ENCODE measurements at places on chromosomes 2 and 18.

- DNase-seq, result peak; percentile 41
Measured at GRCh38 chr18:6056171-6056910, 161.0 kb upstream of the TMEM200C start.

- DNase-seq, result no peak
Measured at GRCh38 chr2:86760371-86760770, 30.3 kb downstream of the CD8A start.

DNA sequence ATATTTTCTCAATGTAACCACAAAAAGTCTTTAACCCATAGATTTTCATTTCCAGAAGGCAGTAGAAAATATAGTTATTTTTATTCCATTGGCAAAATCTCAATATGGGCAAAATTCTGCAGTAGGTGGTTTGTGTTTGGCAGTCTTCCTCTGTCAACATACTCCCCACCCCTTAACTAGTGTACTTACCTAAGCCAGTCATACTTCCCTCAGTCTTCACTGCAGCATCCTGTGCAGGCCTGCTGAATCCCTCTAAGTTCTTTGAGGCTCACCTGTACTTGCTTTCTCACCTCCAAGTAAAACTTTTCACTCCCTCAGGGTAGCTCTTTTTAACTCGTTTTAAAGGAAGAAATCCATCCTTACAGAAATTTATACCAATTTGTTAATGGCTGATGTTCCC lies 6.8 kb downstream of the CARF start:
- DNase-seq, result no peak

DNA sequence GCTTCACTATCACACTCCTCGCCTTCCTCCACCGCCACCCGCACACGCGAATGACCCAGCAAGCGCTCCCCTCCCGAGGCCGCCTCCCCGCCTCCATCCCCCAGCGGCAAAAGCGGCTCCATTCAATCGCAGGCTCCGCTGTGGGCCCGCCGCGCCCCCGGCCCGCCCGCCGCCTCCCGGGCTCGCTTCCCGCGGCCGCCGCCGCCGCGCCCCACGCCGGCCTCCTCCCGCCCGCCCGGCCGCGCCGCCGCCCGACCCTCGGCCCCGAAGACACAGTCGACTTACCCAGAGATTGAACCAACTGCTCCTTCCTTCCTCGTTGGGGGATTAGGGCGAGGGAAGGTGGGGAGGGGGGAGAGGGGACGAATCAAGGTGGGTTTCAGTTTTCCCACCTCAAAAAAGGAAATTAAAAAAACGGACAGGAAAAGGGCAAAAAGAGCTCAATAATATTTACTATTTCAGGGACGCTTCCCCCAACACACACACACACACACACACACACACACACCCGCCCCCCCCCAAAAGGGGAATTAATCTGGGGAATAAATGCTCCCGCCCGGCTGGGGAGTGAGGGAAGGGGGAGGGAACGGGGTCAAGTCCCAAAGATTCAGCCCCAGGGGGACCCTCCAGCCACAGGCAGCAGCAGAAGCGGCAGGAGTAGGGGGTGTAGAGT lies 743 bp downstream of the XPO1 start:
- peak; percentile 53 for DNase-seq

GRCh38 chr2:172551271-172551670 lies 4.6 kb upstream of the PDK1 start:
- DNase-seq, result peak; percentile 76

GRCh38 chr2:217399291-217399690 lies 539.4 kb upstream of the TNP1 start:
- no peak for DNase-seq

Data from cardiac muscle cell (in vitro differentiated cells and primary cell).